ENCODE measurements at places on chromosomes 1 and 21.
A peak's percentile ranks its signal among the peaks of the same experiment; 100 is the strongest.

DNA sequence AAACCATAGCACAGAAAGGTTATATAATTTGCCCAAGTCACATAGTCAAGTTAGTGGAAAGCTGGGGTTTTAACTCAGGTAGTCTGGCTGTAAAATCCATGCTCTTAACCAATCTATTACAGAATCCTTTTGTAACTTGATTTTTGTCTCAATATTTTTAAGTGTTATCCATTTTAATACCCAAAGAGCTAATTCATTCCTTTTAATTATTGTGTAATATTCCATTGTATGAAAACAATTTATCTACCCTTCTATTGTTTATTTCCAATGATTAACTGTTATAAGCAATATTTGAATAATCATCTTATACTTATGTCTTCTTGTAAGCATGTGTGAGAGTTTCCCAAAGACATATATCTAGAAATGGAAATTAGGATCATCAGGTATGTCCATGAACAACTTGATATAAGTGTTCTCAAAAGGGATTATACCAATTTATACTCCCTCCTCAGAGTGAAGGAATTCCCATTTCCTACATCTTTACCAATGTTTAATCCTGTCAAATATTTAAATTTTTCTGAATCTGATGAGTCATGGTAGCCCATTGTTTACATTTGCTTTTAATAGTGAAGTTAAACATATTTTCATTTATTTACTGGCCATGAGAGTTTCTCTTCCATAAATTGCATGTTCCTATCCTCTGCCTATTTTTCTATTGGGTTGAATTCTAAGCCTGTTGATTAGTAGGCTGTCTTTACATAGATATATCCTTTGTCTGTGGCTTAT lies 13.9 kb downstream of the TEX50 start:
- no peak for DNase-seq

- DNase-seq: no peak
These were observed 15.3 kb upstream of the ZSWIM5 start for GRCh38 chr1:45221716-45222115.

DNA sequence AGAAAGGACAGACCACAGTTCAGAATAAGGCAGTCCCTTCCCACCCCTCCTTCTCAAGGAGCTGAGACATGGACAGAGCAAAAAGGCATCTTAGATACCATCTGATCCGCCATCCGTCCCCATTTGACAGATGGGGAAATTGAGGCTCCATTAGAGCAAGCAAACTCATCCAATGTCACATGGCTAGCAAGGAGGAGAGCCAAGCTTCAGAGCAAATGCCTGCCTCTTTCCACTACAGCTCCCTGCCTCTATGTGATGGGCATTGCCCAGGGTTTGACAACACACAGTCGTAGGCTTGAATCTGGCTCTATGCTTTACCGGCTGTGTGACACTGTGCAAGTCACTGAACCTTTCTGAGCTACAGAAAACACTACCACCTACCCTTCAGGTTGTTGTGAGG lies 3.9 kb downstream of the SLC30A2 start:
- DNase-seq: no peak

- no peak for DNase-seq
These were observed 52.7 kb upstream of the WLS start for GRCh38 chr1:68285046-68285445.

- peak; percentile 56 for DNase-seq
These were observed 13.0 kb upstream of the KCNC4 start for GRCh38 chr1:110196917-110197765.

DNA sequence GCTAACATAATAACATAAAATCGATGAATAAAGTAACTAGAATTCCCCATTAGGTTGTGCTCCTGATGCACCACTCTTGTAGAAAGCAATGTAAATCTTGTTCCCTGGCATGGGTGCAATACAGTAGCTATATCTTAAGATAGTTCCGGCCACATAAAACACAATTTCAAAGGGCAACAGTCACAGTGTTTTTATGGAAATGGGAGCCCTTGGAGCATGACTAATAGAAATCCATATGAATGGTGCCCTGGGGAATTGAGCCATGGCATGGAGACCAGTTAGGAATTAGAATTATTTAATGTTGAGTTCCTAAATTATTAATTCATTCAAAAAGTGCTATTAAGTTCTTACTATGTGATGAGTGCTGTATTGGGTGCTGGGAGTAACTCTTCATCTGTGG lies 118.7 kb downstream of the KCNK2 start:
- DNase-seq: no peak

DNA sequence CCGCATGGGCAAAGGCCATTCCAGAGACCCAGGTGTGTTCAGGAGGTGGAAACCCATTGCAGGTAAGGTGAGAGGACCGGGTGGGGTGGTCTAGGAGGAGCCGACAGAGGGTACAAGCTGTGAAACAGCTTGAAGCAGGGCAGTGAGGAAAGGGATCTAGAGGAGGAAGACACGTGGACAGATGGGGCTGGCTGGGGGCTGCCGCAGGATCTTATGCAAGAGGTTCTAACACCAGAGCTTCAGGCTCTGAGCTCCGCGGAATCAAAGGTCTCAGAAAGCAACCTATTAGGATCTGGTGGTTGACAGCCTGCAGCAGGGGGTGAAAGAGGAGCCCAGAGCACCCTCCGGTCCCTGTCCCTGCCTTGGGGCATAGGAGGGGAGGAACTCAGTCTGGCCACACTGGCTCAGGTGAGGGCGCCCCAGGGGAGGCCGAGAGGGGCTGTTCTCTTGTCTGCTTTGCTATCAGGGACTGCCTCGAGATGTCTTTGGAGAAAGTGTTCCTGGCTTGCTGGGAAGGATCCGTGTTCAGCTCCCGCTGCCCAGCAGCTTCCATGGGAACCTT lies 1.9 kb downstream of the TFF1 start:
- DNase-seq: no peak

GRCh38 chr1:75991497-75992114 lies 59.4 kb upstream of the ASB17 start:
- peak; percentile 85 for DNase-seq

DNA sequence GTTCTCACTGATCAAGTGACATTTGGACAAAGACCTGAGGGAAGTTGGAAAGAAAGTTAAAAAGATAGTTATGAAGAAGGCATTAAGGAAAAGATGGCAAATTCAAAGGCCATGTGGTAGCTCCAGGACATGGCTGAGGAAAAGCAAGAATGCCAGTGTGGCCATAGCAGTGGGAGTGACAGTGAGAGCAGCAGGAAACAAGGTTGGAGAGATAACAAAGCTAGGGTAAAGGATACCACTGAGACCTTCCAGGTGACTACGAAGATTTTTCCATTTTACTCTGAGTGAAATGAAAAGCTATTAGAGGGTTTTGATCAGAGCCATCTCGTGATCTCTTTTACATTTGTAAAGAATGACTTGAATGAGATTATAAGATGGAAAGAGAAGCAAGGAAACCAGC lies 170.6 kb downstream of the SLC44A5 start:
- DNase-seq: no peak

DNA sequence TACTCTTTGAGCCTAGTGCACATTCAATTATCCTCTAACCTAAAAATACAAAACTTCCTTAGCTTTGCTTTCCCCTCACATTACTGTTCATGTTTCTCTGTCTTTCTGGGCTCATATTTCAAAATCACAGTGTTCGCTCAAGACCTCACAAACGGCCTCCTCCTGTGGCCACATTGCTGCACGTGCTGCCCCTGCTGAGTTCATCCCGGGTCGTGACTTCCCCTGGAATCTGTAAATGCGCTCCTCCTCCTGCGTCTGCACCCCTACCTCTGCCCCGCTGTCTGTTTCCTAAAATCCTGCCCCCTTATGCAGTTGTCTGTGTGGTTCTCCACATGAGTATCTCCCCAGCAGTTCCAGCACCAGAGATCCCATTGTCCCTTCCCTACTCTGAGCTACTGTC lies 45.5 kb upstream of the RAVER2 start:
- no peak for DNase-seq

GRCh38 chr1:178418284-178418955 lies 78.3 kb downstream of the CLEC20A start:
- DNase-seq: no peak

DNA sequence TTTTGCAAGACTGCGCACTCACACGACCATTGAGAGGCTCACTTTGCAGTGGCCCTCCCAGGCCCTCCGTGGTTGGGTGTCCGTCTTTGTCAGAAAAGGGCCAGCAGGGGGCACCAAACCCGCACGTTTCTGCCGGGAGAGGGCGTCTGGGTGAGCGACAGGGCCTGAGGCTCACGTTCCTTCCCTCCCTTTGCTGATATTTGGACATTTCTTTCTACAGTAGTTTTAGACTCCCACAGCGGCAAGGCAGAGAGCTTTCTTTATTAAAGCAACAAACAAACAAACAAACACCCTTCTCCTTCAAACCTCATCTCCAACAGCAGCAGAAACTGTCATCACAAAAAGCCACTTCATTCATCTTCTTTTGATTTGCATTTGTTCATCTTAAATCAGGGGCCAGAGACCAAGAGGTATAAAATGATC lies 79.2 kb upstream of the WDR26 start:
- DNase-seq: peak; percentile 88

- no peak for DNase-seq
These were observed 5.8 kb upstream of the NDUFV3 start for GRCh38 chr21:42887326-42887725.

GRCh38 chr1:43527111-43527878 lies 3.4 kb upstream of the PTPRF start:
- DNase-seq: no peak

DNA sequence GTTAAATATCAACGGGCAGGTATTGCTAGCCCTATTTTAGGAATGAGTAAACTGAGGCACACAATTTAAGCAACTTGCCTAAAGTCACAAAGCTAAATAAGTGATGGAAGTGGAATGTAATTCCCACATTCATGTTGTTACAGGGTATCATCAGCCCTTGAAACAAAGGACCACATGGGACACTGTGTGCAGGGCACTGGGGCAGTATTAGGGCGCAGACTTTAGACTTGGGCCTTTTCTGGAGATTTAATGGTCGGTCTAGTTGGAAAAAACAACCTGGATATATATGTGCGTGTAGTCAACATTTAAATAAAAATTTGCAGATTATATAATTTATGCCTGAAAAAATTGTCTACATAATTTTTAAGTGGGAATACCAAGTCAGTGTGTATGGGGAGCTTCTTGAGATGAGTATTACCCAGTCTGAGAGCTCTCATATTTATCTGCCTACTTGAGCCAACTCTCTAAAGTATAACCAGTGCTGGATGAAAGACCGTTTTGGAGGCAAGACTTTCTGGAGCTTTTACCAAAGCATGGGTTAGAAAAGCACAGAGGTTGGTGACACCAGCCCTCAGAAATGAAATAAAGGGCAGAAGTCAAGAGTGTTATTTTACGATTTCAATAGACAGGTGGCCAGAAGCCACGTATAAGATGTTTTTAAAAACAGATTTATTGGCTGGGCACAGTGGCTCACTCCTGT lies 1.6 kb downstream of the KDM1A start:
- DNase-seq: no peak

GRCh38 chr1:192488058-192488457 lies 87.5 kb upstream of the RGS1 start:
- DNase-seq: no peak

DNA sequence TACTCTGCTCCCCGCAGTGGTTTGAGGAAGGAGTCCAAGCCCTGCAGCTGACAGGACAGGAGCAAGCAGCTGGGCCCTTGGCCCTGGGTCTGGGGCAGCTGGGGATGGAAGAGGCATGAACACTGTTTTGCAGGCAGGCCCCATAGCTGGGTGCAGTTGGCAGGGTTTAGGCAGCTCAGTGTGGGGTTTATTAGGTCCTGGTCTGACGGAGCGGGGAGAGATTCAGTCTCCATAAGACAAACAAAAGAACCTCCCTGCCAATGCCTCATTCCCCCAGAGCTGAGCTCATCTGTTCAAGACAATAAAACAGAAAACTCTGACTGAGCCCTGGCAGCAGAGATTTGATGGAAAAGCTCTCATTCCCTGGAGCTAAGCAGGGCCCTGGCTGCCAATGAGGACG lies 37.3 kb downstream of the OLFML2B start:
- no peak for DNase-seq

DNA sequence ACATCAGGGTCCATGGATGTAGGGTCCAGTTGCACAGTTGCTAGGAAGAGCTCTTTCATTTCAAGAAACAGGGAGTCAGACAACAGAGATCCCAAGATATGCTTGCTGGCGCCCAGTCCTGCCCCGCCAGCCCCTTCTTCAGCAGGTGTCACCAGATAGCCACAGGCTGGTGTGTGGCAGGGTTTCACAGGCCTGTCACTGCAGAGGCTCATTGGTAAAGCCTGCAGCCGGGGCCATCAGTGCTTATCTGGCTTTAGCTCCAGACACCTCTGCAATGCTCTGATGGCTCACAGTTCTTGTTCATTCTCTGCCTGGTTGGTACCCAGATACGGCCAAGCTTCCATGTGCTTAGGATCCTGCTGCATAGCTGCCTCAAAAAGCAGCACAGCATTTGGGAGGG lies 12.4 kb upstream of the ZNF124 start:
- DNase-seq: no peak

GRCh38 chr1:185279571-185279970 lies 37.5 kb downstream of the IVNS1ABP start:
- no peak for DNase-seq

- no peak for DNase-seq
These were observed 79.6 kb downstream of the PLXNA2 start for GRCh38 chr1:208164609-208165008.

- DNase-seq: no peak
These were observed 18.1 kb upstream of the PTTG1IP start for GRCh38 chr21:44891631-44892031.

- no peak for DNase-seq
These were observed 1807.8 kb downstream of the BRINP3 start for GRCh38 chr1:188669728-188670382.

DNA sequence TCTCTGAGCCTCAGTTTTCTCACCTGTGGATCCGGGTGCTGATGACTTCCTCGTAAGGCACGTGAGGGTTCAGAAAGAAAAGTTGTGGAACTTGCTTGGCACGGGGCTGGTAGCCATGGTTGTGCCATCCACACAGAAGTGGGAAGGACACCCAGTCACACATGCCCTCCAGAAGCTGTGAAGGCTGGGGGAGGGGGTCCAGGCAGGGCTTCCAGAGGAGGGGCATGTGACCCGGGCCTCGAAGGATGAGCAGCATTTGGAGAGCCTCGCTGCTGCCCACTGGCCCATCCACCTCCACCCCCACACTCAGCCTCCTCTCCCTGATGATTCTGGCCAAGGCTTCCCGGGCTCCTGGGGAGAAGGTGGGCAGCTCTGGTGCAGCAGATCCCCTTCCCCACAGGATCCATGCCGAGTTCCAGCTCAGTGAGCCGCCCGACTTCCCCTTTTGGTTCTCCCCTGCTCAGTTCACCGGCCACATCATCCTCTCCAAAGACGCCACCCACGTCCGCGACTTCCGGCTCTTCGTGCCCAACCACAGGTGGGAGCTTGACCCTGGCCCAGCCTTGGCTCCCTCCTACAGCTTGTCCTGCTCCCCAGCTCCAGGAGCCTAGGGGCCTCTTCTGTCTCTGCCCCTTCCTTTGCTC lies 9.4 kb downstream of the SELENON start:
- DNase-seq: no peak
